ENCODE measurements at places on chromosomes 5 and 9.

DNA sequence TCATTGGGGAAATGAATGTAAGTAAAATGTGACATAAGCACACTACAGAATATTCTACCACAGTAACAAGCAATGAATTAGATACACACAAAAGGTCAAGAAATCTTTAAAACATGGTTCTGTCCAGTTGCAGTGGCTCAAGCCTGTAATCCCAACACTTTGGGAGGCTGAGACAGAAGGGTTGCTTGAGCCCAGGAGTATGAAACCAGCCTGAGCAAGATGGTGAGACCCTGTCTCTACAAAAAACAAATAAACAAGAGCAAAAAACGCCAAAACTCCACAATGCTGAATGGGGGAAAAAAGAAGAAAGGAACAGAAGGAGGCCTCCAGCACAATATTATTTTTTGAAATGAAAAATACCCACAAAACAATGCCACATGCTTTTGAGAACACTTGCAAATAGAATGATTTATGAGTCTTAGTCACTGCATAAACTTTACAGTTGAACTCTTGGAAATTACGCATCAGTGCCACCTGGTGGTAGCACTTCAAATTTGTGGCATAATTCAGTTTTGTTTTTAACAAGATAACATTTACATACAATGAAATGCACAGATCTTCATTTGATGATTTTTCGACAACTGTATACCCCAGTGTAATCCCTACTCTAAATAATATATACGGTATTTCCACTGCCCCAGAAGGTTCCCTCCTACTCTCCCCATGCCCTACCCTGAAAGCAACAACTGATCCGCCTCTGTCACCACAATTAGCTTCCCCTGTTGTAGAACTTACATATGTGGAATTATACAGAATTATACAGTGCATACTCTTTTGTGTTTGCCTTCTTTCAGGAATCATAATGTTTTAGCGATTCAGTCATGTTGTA, 14.4 kb upstream of the SPINK4 start:
- peak; percentile 80 for DNase-seq

DNA sequence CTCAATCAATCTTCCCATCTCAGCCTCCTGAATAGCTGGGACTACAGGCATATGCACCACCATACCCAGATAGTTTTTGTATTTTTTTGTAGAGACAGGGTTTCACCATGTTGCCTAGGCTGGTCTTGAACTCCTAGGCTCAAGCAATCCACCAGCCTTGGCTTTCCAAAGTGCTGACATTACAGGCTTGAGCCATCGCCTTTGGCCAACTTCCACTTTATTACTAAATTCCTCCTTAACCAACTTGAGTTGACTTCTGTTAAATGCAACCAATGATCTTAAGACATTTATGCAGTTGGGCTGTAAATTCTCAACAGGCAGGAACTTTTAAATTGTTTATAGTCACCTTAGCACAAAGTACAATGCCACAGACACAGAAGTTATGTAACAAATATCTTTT, 2.8 kb downstream of the LARS1 start:
- no peak for DNase-seq

DNA sequence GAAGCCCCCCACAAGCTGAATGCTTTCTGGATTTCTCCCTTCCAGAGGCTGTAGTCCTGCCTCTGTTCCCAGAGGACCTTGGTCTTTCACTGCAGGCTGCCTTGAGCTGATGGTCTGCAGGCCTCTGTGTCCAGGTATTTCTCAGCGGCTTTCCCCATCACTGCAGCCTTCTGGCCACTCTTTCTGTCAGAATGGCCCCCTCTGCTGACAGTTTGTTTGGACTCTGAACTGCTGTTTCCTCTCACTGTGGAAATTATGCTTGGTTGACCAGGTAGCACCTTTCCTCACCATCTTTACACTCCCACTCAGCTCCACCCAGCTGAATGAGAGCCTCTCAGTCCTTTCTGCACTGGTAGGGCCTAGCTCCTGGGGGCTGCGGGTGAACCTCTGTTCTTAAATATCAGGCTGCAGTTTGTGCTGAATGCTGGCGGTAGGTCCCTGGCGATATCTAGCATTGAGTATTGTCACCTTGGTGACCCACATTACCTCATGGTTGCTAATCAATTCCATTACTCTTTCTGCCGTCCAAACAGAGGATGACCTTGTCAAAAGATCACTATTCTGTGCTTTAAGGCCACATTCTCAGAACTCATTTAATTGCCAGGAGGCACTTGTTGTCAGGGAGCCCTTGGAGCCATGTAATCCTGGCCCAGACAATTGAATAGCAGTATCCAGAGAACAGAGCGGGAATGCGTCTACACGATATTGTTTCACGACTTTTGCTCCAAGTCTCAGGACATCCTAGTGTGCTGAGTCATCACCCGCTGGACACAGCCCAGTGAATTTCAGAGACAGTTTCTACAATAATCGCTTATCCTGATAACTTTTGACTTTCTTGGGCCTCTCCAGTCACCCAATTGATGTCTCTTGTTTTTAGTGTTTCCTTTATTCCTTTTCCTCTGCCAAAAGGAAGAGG, 230.2 kb downstream of the TENT4A start:
- no peak for DNase-seq

DNA sequence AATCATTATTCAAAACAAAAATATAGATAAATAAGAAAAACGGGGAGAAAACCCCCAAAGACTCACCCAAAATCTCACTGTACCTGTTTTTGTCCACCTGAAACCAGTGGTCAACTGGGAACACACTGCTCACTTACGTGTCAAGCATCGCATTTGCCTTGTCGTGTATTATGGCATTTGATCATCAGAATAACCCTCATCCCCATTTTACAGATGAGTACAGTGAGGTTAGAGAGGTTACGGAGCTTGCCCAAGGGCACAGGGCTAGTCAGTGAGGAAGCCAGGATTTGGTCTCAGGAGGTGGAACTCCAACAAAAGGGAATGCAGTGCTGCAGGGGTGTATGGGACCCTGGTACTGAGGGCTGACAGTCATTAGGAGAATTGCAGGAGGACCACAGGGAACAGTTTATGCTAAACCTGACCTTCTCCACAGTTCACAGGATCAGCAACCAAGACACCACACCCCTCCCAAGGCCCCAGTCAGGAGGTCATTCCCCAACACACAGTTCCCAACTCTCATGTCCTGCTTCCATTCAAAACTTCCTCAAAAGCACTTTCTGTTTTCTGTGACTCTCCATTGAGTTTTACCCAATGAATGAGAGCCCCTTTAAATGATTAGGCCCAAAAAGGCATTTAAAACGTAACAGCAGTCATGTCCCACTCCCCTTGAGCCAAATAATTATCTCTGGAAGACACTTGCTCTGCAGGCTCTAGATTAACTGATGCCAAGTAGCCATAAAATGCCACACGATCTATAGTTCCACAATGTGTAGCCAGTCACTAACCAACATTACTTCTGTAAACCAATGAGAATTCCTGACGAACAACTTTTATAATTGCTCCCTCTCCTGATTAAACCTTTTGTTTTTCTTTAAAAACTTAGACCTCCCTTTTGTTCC, 50.8 kb downstream of the CTSL start:
- no peak for DNase-seq

- DNase-seq, result peak; percentile 46
These were observed at the start of gene GRIN3A for GRCh38 chr9:101738566-101739183. TSS of gene GRIN3A (minus strand) at chr9:101738647. CDS start at chr9:101737979, 668 bp downstream.

GRCh38 chr5:120254385-120254784, 209.7 kb upstream of the PRR16 start:
- no peak for DNase-seq

GRCh38 chr5:34656001-34656699, at the start of gene RAI14:
TSS of gene RAI14 (plus strand) at chr5:34656328. CDS start at chr5:34686920, 30,592 bp downstream.
- DNase-seq, result peak; percentile 81

DNA sequence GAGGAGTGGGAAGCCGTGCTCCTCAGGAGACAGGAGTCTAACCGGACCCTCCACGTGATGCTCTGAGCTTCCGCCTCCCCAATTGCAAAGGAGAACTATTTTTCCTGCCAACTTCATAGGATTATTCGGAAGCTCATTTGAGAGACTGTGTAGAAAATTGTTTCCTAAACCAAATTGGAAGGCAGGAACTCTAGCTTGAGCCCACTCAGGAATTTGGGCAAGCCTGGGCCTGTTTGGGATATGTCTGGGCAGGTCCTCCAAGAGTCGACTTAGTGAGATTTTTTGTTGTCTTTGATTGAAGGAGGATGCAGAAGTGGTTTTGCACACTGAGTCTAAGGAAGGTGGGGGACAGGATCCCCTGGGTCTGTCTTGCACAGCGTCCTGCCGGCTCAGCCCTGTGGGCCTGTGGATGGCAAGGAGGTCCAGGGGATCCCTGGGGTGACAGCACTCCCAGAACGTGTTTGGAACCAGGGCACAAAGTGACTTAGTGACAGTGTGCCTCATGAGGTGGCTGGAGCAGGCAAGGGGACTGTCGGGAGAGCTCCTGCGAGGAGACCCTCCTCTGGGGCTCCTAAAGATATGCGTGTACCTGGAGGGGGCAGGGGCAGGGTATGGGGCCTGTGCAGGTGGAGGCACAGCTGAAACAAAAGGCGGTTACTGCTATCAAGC, 283.3 kb downstream of the NSG2 start:
- no peak for DNase-seq

DNA sequence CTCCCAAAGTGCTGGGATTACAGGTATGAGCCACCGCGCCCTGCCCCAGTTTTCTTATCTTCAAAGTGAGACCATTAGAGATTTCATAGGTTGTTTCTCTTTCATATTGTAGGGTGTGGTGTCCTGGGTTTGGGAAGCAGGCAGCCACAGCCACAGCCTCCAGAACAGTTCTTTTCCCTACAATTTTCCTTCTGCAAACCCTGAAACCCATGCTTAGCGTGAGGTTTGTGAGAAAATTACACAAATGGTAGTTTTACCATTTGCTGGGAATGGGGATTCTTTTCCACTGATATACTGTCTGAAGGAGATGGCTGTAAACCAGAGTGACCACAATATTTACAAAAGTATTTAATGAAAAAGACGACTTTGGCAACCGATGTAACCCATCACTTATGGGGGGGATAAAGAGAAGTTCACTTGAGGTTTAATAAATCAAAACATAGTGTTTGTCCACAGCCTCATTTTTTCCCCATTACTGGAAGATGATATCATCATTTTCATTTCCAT, 26.7 kb upstream of the ECM2 start:
- DNase-seq, result no peak

- DNase-seq, result peak; percentile 1
These were observed 189.7 kb downstream of the DAB2IP start for GRCh38 chr9:121840838-121841760.

- DNase-seq, result no peak
These were observed 132.2 kb upstream of the ASTN2 start for GRCh38 chr9:117546894-117547678.

- DNase-seq, result no peak
These were observed 449 bp upstream of the ADCY2 start for GRCh38 chr5:7395432-7395946.

GRCh38 chr5:78300464-78301045, 6.1 kb upstream of the AP3B1 start:
- no peak for DNase-seq

- DNase-seq, result no peak
These were observed 285.5 kb upstream of the MAP3K1 start for GRCh38 chr5:56529666-56530430.
